ENCODE measurements at places on chromosomes 1 and 21.

DNA sequence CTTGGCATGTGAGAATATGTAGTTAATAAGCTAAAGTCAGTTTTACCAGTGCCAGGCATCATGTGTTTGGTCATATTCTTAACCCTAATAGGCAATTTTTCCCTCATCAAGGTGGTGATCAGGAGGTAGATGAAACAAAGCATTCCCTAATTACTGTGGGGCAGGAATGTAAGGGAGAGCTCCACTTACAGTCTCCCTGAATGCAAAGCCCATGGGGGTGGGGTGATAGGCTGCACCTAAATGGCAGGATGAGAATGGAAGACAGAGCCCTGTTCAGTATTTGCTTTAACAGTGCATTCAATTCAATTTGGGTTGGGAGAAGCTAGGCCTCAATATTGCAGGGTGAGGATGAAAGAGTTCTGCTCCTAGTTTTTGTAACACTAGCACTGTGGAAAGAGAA, 23.4 kb downstream of the ZNF678 start:
- DNase-seq = no peak

GRCh38 chr1:166189126-166189525, 22.3 kb upstream of the FAM78B start:
- DNase-seq = no peak

GRCh38 chr1:5156416-5157120, 502.2 kb downstream of the AJAP1 start:
- no peak for DNase-seq

DNA sequence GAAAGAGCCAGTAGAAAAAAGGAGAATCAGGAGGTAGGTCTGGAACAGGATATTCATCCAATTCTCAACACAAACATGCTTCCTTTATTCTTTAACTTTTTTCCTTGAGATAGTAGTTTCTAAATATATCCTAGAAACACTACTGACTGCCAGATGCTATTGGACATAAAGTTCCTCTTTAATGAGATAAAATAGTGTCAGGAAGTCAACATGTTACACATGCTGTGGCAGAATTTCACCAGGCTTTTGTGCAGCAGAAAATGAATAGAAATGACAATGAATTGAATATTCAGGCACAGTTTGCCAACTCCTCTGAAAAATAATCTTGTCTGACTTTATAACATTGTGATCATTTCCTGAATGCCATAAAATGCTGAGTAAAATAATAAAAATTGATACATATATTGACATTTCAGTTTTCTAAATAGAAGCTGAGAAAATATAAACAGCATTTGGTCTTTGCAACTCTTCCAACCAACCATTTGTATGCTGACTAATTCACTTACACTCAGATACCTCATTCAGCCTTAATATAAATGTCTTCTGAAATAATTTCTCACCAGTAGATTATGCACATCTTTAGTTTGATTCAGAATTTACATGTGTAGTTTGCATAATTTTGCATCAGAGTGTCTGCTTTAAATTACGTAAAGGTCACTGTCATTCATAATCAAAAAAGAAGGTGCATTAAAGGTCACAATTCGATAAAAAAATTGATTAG, 486.1 kb upstream of the ADGRL2 start:
- DNase-seq = no peak

GRCh38 chr1:47187926-47188250, 1.9 kb downstream of the PDZK1IP1 start:
- DNase-seq = no peak

All from NCI-H1092 (cell line).